Stimulated activated CD4-positive, alpha-beta T cell treated with anti-CD3 and anti-CD28 coated beads, Interleukin-15, amount 100 ng/mL, for 1 hour (primary cell): ENCODE measurements at places on chromosomes 3 and 15.

DNA sequence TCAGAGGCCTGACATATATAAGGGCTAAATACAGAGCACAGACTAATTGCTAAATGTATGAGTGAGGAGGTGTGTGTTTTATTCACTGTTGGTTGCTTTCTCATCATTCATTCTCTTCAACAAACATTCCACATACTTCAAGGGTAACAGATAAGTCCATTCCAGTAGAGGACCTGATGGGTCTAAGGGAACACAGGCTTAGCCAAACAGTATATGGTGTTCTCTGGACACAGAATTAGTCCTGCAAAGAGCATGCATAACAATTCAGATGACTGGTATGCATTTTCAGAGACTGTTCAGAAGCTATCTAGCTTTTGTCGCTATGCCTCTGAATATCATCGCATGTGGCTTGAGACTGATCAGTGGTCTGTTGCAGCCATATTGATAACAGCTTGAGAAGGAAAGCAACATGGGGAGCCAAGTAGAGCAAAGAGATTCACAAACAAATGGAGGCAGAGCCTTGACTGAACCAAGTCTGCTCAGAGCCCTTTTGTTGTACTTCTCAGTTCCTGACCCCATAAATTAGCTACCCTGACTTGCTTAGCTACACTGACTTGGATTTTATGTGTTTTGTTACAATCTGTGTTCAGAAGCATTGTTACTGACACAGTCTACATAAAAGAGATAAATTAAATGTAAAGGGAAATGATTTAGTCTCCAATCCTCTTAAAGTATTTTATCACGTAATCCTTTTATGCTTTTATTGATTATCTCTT is 1178.7 kb downstream of the ROBO1 start:
- no peak for DNase-seq

- no peak for DNase-seq
Observed at GRCh38 chr3:72487946-72488737, 360.1 kb downstream of the SHQ1 start.

- DNase-seq: no peak
Observed at GRCh38 chr3:122443090-122443489, 27.2 kb upstream of the WDR5B start.

GRCh38 chr15:52730173-52730572 is 51.0 kb upstream of the ATOSA start:
- DNase-seq: no peak

DNA sequence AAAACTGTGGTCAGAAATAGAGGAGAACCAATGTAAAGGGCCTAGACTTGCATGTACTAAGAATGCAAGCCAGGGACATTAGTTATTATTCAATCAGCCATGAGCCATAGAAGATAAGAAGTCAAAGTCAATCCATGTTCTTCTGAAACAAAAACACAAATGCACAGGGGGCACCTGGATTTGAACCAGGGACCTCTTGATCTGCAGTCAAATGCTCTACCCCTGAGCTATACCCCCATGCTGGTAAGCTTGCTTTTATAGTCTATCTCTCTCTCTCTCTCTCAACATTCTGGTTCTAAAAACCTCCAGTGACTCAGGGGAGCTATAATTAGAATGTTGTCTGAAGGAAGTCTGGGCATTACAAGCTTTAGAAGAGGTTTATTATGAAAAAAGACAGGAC is 85.6 kb upstream of the ACP3 start:
- no peak for DNase-seq

DNA sequence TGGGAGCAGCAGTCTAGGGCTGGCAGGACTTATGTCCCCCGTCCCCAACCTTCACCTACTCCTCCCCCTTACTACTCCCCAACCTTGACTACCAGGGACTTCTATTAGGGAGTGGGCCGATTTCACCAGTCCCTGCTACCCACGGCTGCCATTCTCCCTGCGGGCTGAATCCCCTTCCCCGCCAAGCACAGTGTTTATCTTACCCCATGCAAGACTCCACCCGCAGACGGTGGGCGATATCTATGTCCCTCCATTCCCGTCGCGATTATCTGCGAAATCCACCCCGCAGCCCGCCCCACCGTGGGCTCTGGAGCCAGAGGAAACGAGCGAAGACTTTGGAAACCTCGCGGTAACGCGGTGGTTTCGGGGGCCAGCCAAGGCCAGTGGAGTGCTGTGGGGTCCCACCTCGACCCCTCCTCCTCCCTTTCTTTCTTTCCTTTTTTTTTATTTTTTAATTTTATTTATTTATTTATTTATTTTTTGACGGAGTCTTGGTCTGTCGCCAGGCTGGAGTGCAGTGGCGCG is 4.7 kb downstream of the ISLR2 start:
- DNase-seq: no peak

DNA sequence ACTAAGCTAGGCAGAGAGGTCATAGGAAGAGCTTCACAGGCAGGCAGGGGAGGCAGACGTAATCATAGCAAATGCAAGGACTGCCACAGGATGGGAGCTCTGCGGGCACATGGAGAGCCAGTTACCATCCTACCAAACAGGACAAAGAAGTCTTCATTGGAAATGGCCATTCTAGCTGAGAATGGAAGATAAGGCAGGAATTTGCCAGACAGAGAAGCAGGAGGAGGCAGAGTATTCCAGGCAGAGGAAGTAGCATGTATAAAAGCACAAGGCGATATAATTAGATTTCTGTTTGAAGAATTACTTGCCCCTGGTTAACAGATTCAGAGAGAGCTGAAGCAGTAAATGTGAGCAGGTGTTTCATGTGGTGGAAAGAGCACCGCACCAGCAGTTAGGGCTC is 3.5 kb upstream of the SEMA5B start:
- DNase-seq: no peak

- no peak for DNase-seq
Observed at GRCh38 chr3:167882057-167882667, 146.6 kb downstream of the SERPINI1 start.

DNA sequence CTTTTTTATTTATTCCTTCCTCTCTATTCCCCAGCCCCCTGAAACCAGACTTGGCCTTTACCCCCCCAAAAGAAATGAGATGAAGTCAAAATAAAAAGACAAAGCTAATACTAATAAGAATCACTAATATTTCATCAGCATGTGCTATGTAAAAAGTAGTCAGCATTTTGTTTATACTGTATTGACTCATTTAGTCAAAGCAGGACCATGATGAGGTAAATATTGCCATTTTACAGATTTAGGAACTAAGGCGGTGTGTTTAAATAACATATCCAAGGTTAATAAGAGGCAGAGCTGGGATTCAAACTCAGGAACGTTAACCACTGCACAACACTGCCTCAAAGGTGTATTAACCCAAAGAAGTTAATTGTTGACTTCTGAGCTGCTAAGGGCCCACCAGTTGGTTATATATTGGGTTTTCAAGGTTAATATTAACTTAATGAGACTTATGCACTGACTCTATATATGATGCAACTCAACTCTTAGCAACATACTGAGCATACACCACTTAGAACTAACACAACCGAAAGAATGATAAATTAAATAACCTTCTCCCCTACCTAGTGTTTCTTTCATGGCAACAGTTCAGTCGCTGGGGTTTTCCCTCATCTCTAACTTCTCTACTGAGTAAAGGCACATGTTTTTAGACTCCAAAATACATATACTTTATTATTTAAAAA is 34.7 kb downstream of the FOXP1 start:
- no peak for DNase-seq

DNA sequence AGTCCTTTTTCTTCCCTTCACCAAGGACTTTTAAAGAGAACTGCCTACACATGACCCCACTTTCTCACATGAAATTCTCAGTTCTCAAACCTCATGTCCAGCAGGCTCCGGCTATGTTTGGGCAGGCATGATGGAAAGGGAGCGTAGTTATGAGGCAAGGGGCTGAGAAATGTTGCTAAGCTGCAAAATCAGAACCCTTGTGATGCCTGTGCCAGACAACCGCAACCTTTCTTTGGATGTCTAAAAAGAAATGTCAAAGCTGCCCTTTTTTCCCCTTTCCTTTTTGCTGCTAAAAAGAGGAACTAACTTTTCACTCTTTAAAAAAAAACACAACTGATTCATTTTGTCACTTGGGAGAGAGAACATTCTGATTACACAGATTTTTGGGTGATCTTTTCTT is 19.2 kb downstream of the GNB4 start:
- no peak for DNase-seq
